Epithelial cell of esophagus (primary cell): ENCODE measurements at places on chromosomes 12 and 14.

GRCh38 chr14:51443195-51444018 is 203.4 kb downstream of the TMX1 start:
- peak; percentile 35 for DNase-seq

DNA sequence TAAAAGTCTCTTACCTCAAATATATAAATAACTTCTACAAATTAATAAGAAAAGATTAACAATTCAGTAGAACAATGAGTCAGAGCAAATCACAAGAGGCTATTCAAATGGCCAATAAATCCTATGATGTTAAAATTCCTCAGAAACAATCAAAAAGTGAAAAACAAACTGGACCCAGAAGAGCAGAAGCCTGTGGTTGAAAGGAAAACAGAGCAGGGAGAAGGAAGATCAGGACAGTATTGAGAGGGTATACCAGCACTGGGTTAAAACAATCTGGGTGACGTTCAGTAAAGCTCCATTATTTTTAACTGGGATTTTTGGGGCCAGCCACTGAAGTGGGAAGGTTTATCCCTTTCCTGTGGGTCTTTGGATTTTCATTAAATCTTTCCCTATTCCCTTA is 39.7 kb upstream of the PCED1B start:
- no peak for DNase-seq

DNA sequence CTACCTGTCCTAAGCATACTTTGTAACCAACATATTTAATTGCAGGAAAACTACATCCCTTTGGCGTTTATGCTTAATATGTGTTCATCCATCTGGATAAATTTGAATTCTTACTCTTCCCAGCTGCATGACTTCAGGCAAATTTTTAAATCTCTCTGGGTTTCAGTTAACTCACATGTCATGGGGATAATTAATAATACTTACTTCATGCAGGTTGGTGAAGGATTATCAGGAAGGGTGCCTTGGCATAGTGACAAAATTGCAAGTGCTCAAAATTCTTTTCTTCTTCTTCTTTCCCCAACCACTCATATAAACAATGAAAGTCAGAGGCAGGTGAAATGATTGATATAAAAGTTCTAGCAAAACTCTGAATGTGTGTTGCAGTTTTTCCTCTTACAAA is 15.9 kb downstream of the SYT10 start:
- no peak for DNase-seq

GRCh38 chr14:33799705-33800570 is 150.9 kb downstream of the EGLN3 start:
- DNase-seq: peak; percentile 23

- peak; percentile 10 for DNase-seq
Measured at GRCh38 chr12:63420206-63420644, 248.1 kb downstream of the DPY19L2 start.

GRCh38 chr14:99693918-99694317 is 9.8 kb downstream of the CYP46A1 start:
- DNase-seq: no peak

DNA sequence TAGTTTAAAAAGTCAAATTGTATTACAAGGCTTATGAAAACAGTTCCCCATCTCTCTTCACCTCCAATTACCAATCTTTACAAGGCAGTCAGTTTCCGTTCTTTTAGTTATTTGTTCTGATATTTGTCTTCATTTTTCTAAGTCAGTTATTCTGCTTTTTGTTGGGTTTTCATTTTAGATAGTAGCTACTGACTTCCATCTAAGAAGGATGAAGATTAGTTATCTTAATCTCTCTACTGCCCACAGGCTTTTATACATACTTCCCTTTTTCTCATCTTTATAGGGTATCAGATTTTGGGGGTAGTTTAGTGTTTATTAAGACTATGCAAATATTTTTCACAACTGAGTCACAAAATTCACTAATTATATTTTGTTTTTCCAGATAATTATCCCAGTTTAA is 38.4 kb downstream of the FRS2 start:
- no peak for DNase-seq

DNA sequence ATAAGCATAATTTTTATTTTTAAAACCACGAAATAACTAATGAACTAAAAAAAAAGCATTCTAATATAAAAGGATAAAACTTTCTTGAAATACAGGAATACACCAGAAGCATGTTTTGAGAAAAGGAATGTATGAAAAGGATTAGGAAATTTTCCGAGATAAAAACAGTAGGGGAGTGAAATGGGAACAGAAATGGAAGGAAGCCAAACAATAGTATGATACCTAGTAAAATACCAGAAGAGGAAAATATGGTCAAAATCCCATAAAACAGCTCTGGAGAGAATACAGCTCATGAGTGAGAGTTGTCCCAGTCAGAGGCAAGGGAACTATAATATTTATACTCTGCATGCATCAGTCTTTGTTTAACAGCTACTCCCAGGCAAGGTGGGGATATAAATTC is 1016.2 kb downstream of the SLC6A15 start:
- DNase-seq: no peak

DNA sequence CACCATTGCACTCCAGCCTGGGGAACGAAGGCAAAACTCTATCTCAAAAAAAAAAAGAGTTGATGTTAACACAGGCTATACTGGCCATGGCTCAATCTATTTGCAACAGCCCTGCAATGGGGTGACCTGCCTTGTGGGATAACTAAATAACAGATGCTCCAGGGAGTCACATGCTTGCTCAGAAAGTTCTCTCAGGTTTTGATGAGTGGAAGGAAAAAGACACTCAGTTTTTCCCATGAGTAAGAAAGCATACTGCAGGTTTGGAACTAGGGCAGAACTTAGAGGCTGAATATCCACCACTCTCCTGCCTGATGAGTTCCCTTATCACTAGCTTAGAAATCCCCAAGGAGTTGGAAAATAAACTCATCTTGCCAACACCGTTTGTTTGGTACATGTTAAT is 16.9 kb downstream of the WSB2 start:
- DNase-seq: no peak

DNA sequence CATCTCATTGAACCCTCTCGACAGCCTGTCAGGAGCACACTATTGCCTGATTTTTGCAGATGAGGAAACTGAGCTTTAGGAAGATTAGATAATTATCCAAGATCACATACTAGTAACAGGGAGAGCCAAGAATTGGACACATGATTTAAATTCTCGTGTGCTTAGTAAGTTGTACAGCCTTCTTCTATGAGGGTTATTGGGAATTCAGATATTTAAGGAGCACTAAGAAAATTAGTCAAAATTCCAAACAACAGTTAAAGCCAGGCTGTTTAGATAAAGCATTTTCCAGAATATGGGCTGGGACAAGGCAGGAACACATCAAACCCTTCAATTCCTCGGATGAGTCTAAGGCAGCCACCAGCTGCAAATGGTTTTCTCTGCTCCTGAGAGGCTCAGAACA is 148.8 kb downstream of the TMEM30B start:
- no peak for DNase-seq

DNA sequence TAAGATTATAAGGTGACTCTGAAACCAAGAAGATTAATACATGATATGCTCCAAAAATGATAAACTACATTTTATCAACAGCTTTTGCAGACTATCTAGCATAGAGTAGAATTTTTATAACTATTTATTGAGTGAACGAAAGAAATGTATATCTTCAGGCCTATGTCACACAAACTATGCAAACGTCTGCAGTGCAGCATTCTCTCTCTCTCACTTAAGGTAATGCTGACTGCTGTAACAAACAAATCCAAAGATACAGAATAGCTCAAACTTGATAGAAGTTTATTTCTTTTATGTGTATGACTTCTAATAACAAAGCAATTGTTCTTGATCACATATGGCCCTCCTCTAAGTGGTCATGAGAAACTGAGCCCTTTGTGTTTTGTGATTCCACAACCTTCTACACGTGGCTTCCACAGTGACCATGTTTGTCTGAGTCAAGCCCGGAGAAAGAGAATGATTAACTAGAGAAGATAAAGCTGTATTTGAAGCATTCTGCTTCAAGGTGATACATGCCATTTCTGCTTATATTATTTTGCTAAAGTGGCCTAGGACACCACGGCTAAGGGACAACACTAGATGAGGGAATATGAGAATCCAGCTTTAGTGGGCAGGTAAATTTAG is 1352.7 kb upstream of the TMEM132C start:
- DNase-seq: no peak

GRCh38 chr12:131915000-131915689 is 13.9 kb upstream of the PUS1 start:
- DNase-seq: no peak

DNA sequence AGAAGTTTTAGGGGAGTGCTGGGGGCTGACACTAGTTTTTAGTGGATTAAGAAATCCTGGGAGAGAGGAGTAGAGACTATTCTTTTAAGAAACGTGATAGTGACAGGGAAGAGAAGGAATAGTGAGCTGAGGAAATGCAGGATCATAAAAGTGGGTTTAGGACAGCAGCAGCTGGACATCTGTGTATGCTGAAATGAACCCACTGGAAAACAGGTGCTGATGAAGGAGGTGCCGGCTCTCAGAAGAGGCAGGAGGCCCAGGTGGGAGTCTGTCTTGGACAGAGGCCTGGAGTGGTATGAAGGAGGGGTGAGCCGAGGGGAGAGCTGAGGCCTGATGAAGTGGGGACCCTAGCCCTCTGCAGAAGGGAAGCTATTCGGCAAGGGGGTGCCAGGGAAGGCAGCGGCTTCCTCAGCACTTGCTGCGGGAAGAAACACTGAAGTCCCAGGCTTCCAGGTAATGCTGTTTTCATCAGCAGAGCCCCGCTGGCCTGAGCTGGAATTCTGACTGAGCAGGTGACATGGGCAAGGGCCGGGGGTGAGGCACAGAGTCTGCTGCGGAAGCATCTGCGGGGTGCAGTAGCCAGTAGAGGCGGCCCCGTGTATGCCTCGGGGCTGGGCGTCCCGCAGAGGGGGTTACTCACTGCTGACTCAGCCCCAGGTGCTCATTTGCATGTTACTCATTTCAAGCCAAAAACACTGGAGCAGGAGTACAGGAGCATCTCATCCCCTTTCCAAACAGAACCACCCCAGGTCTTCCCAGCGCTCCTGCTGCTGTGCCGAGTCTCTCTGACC is 89.7 kb downstream of the TMCC3 start:
- peak; percentile 98 for DNase-seq

GRCh38 chr14:31760277-31760676 is 199.1 kb downstream of the NUBPL start:
- DNase-seq: no peak

GRCh38 chr14:31291210-31291609 is 83.6 kb upstream of the HECTD1 start:
- no peak for DNase-seq

- no peak for DNase-seq
Measured at GRCh38 chr12:56082967-56083366, 3.0 kb downstream of the ERBB3 start.

GRCh38 chr12:26678697-26679660 is 154.0 kb downstream of the ITPR2 start:
- no peak for DNase-seq

DNA sequence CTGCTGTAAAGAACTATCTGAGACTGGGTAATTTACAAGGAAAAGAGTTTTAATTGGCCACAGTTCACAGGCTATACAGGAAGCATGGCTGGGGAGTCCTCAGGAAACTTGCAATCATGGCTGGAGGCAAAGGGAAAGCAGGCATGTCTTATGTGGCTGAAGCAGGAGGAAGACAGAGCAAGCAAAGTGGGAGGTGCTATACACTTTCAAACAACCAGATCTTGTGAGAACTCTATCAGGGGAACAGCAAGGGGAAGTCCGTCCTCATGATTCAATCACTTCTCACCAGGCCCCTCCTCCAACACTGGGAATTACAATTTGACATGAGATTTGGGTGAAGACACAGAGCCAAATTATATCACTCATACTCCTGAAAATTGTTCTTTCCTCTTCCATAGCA is 109.5 kb upstream of the PKP2 start:
- DNase-seq: peak; percentile 16

GRCh38 chr12:6207259-6207925 is 7.2 kb downstream of the CD9 start:
- DNase-seq: no peak

- DNase-seq: no peak
Measured at GRCh38 chr12:87315-87714, 20.7 kb downstream of the IQSEC3 start.

- no peak for DNase-seq
Measured at GRCh38 chr12:90013409-90013808, 304.8 kb upstream of the ATP2B1 start.

- no peak for DNase-seq
Measured at GRCh38 chr14:32682214-32682613, 256.5 kb upstream of the NPAS3 start.

DNA sequence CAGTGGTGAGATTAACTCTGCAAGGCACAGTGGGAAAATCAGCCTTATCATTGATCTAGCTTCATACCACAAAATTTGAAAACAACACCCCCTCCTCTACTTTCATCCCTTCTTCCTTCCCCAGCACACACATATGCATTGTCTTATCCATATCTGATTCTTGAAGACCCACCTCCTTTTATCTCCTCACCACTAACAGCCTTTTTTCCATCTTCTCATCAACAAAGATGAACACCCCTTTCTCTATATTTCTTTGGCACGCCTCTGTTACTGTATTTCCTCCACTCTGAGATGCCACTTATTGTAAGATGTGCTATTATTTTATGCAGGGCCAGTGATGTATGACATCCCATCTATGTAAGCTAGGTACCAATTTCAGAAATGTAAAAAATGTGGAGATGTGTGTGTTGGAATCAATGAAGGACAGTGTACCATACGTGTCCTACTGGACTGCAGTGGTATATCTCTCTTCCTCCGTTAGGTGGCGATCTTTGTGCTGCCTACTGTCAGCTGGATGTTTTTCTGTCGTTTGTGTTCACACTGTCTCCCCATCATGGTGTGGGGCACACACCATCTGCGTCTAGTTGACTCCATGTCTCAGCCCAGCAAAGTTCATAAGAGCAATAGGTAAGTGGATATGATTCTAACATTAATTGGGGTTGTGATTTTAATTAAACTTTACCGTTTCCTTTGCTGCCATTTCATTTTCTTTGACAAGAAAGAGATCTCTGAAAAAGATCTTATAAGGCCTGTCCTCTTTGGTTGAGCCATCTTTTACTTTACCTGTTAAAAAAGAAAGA is 24.0 kb downstream of the CCDC38 start:
- DNase-seq: peak; percentile 65

DNA sequence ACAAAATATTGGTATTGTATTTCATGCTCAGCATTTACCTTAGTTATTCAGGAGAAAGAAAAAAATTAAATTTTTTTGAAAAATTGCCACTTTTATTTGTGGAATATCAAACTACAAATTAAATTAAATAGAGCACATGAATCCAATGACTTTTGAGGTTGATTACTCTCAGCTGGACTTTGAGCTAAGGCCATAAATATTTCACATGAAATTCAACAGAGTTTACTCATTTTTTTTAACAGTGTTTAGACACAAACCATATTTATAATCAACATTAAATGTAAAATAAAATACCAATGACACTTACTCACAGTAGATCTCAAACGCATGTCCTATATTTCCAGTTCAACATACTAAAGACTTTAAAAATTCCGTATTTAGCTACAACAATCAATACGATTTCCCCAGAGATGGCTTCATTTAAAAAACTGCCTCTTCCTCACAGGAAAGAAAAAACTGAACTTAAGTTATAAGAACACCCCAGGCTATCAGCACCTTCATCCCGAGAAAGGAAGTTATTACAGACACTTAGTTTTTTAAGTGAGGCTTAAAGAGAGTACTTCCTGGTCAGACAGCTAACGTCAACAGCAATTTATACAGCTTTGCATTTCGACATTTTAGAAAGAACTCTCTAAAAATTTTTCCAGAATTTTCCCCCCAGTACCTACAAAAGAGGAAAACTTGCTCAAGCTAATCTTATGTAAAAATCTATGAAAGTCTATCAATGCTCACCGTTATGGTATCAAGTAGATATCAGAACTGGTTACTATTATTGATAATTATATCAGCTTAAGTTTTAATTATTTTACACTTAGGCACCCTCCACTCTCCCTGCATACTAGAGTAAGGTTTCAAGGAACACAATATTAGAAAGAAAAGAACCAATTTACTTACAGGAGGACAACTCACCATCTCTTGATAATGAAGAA is 13.8 kb downstream of the TAOK3 start:
- no peak for DNase-seq
